NCI-H1436 (cell line): ENCODE measurements at places on chromosomes 1 and 21.

DNA sequence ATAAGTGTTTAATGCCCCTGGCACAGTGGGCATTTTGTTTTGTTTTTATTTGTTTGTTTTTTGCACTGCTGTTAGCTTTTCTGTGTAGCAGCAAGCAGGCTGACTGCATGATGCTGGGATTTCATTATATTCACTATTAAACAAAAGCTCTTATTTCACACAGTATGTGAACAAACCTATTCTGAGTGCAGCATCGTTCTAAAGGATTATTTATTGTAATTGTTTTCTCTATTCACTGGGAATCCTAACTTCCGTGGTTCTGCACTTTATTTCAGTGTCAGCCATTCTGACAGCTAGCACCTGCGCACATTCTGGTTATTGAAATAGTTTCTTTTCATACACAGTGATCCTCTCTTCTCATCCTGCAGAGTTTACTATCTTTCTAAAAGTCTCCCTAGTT, 595.0 kb downstream of the NEGR1 start:
- no peak for DNase-seq

- no peak for DNase-seq
Observed at GRCh38 chr1:202016022-202016810, 5.8 kb downstream of the ELF3 start.

- no peak for DNase-seq
Observed at GRCh38 chr1:14611792-14612191, 13.3 kb downstream of the KAZN start.

DNA sequence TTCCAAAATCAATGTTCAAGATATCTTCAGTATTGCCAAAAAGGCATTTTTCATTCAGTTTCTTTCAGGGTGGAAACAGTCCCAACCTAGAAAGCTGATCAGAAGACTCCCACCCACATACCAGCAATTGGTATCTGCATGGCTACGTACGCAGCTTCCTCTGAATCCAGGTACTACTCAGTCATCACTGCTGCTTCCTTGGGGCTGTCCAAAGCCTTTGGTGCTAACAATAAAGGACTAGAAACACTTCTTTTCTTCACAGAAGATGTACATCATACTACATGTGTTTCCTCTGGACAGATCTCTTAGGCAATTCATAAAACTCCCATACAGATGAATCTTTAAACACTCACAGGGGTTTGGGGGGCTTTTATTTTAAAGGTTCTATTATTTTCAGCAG, 29.8 kb downstream of the VPS26C start:
- DNase-seq = no peak

DNA sequence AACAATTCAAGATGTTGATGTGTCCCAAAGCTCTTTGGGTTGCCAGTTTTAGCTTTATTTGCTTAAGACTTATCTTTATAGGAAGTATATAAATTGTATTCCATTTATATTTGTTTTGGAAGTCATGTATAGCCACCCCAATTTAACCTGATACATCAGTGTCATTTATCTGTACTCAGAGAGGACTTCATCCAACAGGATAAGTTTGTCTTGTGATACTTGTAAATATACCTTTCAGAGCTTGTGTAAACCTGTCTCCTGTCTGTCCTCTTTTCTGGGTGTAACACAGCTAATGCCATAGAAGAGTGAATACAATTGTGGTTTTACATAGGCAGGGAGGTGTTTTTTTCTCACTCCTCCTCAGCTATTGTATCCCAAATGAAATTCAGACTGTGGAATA, 10.4 kb downstream of the PTGFR start:
- no peak for DNase-seq

- no peak for DNase-seq
Observed at GRCh38 chr1:225886159-225887029, 2.6 kb downstream of the LEFTY1 start.

DNA sequence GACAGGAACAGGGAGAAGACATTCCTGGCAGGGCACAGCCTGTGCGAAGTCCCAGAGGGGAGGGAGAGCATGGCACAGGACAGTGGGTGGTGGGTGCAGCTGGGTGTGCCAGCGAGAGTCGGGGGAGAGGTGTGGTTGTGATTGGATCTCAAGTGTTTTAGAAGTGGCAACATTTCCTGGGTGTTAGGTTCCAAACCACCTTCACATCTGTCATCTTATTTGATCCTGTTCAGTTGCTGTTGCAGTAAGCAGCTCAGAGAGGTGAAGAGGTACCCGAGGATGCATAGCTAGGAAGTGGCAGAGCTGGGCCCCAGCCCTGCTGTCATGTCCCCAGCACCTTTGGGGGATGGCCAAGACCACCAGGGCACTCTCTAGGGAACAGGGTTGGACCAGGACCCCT, 22.0 kb upstream of the DISP3 start:
- peak; percentile 41 for DNase-seq

DNA sequence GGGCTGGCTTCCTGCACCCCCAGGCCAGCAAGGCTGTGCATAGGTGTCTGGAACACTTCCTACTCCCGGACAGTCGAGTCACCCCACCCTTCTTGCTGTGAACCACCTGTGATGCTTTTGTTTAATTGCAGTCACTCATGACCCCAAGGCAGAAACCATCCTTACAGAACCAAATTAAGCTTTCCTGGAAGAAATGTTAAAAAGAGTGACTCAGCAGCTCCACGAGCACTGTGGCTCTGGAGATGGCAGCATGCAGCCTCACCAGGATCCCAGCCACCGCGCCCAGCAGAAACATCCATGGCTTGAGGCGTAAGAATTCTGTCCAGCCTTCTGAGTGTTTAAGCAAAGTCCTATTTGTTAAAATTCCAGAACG, 28.8 kb downstream of the SNAP47 start:
- no peak for DNase-seq

- no peak for DNase-seq
Observed at GRCh38 chr1:168320800-168321450, 40.2 kb downstream of the TBX19 start.
